ENCODE measurements at places on chromosomes 13 and 19. TPM values are rescaled to one million over a fixed set of nuclear protein-coding genes. Genes with fewer than 3 reads are reported as not detected.

LGALS4 gene
- not detected for total RNA-seq

CCDC8 gene
- 2.8 TPM for total RNA-seq

CABP5 gene
- total RNA-seq, result not detected

ZNF90 gene
- 40.4 TPM for total RNA-seq

IFNL4 gene
- not detected for total RNA-seq

ZNF350 gene
- total RNA-seq, result 7.3 TPM

OSCAR gene
- total RNA-seq, result 2.4 TPM

PSG4 gene
- total RNA-seq, result not detected

FXYD3 gene
- not detected for total RNA-seq

SYCN gene
- not detected for total RNA-seq

BEST2 gene
- not detected for total RNA-seq

GAS6 gene
- total RNA-seq, result 31.7 TPM

TLE2 gene
- total RNA-seq, result not detected

KIR2DL1 gene
- total RNA-seq, result not detected

Measured in neural progenitor cell (in vitro differentiated cells).